ENCODE measurements at places on chromosomes 3 and 15.

DNA sequence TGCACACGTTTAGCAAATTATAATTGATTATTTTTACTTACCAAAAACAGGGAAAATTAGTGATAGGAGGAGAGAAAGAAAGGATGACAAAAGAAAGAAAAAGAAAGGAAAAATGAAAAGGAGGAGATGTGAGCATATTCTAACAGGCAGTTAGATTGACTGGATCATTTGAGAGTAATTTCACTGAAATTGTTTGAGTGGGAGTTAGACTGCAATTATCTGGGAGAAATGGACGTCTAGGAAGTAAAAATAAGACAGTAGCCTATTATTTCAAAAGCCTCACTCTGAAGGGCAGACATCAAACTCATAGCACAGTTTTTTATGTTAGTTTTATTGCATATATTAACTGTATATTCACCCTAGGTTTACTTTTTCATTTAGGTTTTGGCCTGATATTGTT, 272.8 kb upstream of the POU1F1 start:
- no peak for DNase-seq

DNA sequence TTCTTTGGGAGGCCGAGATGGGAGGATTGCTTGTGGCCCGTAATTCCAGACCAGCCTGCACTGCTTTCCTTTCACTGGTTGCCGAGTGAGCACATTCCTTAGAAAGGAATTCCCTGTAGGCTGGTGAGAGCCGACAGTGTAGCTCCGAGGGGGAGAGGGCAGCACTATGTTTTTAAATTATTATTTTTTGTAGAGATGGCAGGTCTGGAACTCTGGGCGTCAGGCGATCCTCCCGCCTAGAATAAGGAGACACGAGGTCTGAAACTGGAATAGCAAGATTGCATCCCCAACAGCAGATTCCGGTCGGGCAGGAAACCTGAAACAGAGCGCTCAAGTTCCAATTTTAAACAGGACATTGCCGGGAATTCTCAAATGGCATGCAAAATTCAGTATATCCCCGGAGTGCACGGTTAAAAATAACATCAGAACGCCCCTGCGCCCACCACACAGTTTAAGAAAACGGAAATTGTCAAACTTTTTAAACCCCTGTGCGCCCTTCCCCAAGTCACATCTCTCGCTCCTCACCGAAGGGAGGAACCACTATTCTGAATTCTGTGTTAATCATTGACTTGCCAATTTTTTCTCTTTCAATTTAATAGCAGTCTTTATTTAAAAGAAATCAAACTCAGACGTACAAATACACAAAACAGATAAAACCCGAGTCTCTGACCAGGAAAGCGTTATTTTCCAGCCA, 643 bp upstream of the RNU5B-1 start:
- DNase-seq, result no peak

- DNase-seq, result no peak
Measured at GRCh38 chr3:196499061-196499460, 4.5 kb downstream of the RNF168 start.

DNA sequence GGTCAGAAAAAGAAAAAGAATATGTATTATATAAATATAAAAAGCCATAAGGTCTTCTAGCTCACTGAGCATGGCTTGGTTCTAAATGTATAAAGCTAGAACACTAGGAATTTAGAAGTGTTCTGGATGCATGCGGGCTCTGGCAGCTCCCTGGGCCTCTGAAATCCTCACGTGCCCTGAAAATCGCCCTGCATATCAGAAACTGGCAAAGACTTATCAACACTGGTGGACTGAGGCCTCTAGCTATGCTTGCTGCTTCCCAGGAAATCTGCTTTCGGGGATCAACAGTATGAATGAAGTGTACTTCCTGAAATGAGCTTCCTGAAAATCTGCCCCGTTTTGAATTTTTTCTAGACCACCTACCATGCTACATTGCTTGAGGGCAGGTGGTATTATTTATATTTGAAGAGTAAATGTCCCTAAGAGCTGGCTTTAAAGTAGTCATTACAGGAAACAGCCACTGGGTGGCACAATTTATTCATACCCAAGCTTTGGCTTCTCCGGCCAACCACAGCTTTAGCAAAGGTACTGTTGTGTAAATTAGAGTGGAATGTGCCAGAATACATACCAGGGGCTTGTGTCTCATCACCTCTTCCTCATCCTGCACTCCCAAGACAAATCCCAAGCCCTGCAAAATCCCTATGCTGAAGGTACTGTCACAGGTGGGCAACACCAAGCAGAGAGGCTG, 17.7 kb downstream of the CRTAP start:
- DNase-seq, result peak; percentile 53

DNA sequence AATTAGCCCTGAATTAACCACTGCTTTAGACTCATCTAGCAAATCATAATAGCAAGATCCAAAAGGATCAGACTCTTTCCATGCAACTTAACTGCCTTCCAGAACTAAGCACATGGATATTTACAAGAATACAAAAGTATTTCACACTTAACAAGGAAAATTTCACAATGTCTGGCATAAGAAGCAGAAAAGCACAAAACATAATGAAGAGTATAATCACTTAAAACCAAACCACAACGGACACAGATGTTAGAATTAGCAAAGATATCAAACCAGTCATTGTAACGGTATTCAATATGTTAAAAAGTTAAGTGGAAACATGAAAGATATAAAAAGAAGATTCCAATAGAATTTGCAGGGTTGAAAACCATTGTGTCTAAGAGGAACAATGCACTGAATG, 51.5 kb upstream of the COL6A6 start:
- DNase-seq, result no peak

GRCh38 chr3:102078854-102079808, 229.8 kb downstream of the NFKBIZ start:
- DNase-seq, result no peak

DNA sequence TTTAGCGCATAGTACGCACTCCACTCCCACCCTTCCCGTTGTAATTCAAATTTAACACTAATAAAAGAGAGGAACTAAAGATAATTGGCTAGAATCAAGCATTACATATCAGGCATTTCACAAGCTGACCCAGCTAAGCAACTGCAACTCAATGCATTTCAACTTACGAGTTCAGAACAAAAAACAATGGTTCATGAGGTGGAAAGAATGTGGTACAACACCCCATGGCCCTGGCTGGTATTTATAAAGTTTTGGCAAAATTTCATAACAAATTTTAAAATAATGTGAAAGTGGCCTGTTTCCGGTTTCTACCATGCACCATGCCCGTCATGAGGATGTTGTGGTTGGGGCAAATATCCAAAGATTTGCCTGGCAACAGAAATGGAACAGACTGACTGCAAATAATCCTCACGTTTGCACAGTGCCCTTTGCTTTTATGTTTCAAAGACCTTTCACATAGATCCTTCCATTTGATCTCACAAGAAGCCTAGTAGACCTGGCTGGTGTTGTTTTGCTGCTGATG, 455.3 kb upstream of the NR2F2 start:
- no peak for DNase-seq

- DNase-seq, result no peak
Measured at GRCh38 chr15:89376388-89376787, 41.8 kb upstream of the POLG start.

DNA sequence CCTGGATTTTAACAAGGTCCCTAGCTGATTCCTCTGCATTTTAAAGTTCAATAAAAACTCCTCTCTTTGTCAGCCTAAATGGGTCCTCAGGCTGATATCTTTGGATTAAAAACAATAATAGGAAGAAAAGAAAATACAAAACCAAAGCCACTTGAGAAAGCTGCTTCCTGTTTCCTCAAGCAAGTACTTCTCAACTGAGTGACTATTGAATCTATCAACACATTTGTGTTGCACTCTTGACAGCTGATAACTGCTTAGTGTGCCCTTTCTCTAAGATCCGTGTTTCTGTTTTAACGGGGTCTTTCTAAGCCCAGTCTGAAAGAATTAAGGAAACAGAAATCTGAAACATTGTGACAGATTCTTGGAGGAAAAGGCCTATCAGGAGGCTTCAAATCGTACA, 410.7 kb downstream of the GRM7 start:
- DNase-seq, result no peak

DNA sequence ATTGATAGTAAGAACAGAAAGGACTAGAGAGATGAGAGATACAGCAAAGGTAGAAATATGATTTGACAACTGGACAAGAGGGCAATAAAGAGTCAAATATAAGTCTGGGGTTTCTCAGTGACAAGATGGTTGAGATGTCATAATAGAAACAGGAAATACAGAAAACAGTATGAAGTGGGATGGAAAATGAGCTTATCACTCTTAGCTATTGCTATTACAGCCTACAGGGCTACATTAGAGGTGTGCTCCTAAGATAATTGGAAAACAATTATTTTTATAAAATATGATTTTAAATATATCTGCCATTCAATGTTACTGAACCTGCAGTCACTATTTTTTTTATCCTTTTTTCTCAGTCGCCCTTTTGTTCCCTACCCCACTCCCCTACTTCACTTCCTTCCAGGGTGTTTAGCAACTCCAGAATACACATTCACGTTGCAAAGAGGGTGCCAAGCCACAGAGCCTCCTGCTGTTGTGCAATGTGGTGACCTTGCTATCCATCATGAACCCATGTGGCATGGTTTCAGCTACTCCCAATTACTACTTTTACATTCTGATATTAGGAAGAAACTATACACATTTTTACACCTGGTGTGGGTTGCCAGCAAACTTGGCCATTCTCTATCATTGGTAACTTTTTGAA, 6.0 kb downstream of the NRG4 start:
- no peak for DNase-seq

DNA sequence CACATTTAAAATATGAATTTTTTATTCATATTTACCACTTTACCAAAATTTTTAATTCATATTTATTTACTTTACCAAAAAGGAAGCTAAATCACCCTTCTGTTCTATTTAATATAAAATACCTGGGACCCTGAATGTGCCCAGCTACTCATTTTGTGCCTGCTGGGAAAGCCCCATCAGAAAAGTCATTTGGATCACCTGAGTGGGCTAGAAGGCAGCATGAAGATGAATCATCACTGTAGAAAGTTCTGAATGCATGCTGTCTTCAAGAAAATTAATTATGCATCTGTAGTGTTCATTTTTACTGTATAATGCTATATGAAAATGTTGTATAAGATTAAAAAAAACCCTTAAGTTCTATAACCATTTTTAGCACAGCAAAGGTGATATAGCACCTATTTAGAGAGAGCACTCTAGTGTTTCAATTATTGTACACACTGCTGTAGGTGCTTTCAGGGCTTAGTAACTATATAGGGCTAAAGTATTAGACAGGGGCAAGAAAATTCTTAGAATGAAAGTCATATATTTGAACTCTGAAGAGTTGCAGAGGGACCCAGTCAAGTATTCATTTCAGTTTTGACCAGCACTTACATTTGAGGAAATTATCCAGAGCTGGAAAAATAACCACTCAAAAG, 175.1 kb downstream of the NFKBIZ start:
- DNase-seq, result no peak

DNA sequence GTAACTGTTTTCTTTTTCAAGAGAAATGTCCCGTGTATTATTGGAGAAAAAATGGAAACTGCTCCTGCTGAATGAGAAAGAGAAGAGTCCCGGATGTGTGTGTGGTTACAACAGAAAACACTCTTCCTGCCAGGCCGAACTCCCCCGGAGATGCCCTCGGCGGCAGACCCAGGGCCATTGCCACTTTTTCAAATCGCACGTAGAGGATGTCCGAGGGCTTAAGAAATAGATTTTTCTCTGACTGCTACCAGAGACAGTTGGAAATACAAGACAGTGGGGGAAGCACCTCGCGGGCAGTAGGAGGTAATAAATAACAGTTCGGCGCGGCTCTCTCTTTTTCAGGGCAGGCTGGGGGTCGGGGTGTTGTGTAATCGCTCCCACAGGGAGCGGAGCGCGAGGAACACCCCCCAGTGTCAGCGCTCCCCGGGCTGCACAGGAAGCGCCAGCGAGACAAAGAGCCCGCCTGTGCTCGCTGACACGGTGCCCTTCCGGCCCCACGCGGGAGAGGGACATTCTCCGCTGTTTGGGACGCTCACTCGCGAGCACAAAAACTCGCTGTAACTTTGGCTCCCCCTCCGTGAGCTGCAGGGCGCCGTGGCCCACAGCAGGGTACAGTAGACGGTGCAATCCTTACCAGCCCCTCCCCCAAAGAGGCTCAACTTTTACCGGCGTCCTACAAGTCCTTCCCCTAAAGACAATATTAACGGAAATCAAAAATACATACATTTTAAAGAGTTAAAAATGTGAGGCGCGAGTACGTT, 1.1 kb downstream of the VGLL4 start:
- DNase-seq, result no peak

- no peak for DNase-seq
Measured at GRCh38 chr15:79944622-79945021, 26.4 kb downstream of the BCL2A1 start.

- DNase-seq, result no peak
Measured at GRCh38 chr15:40266828-40267304, 16.0 kb downstream of the ANKRD63 start.

- no peak for DNase-seq
Measured at GRCh38 chr15:41689834-41690233, 29.6 kb downstream of the MGA start.

DNA sequence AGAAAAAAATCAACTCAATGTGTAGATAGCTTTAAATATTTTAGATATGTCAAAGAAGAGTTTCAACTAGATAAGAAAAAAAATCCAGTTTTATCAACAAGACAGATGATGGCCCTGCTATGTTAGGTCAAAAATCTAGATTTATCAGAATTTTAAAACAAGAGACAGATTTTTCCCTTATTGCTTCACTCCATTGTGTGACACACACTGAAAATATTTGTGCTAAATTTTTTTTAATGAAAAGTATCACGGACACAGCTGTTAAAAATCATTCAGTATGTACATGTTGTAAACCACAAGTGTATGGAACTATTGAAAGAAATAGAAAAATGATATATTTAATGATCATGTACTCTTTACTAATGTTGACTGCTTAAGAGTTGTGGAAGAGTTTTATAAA, 43.6 kb downstream of the FOXB1 start:
- no peak for DNase-seq

DNA sequence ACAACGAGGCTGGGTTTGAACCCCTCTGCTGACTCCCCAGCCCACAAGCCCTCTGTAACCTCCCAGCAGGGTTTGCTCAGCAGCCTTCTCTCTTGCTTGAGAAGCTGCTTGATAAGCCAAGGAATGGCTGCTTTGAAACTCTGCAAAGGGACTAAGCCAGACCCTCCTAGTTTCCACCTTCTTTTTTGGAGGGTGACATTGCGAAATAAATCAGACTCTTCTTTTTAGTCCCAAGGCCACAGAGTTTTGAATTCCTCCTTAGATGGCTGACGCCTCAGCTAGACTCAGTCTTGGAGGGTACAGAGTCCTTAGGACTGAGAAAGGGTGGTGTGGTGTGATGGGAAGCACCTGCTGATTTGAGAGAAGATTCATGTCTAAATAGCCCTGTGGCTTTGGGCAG, 1.2 kb downstream of the TGM4 start:
- DNase-seq, result no peak

DNA sequence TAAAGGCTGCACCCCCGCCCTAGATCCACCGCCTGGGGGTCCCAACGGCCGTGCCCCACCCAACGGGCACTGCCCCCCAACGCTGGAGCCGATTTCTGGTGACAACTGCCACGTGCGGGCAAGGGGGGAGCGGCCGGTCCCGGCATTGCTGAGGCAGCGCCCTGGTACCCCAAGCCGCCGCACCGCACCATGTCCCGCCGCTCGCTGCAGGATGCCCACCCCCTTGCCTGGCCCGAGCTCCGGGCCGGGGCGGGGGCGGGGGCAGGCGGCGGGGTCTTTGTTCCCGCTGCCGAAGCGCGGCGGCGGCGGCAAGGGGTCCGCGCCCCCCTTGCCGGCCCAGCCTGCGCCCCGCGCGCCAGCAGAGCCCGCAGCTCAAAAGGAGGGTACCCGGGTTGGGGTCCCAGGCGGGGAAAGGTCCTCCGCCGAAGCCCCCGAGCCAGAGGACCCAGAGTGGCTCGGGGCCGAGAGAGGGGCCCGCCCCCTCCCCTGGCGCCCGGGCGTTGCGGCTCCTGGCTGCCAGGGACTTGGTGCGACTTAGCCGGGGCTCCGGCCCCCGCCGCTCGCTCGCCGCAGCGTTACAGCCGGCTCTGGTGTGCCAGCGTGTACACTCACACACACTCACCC, 678 bp downstream of the SEMA7A start:
- DNase-seq, result no peak
